Right renal cortex interstitium (tissue), 3 donors: ENCODE measurements at places on chromosomes 2 and 18. TPM values are rescaled to one million over a fixed set of nuclear protein-coding genes. Genes with fewer than 3 reads are reported as not detected.

- DNase-seq: no peak
These were observed 1.7 kb downstream of the TMBIM1 start for GRCh38 chr2:218290316-218291261.

- DNase-seq: no peak
These were observed 31.0 kb downstream of the TGFA start for GRCh38 chr2:70522627-70523026.

DNA sequence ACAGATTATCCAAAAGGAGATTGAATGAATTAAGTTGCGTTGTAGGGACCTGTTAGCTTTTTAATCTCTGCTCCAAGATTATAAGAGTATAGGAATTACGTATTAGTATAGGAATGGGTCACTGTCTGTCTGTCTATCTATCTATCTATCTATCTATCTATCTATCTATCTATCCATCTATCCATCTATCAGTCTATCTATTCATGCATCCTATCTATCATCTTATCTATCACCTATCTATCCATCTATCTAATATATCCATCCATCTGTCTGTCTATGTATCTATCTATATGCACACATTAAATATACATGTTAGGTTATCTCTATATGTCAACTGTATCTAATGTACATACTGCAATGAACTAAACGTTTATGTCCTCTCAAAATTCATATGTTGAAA is 255.8 kb downstream of the LPIN1 start:
- no peak for DNase-seq

Gene ACP1
- polyA plus RNA-seq: 143 TPM

DNA sequence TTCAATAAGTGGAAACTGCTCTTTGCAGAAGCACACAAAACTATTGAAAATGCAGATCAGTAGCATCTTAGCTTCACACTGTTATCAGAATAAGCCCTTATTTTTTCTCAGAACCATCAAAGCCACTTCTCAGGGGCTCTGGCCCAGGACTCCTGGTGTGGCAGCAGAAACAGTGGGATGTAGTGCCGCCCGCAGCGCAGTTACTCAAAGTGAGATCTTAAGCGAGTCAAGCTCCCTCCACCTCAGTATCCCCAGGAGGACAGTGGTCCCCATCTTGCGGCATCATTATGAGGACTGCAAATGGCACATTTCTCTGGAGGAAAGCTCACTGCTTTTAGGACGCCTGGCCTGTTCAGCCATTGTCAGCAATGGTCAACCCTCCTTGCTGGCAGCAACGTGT is 60.0 kb downstream of the MBP start:
- no peak for DNase-seq

- no peak for DNase-seq
These were observed 318.0 kb downstream of the ZEB2 start for GRCh38 chr2:144201868-144202468.

Gene METAP1D
- polyA plus RNA-seq: 11.9 TPM

DNA sequence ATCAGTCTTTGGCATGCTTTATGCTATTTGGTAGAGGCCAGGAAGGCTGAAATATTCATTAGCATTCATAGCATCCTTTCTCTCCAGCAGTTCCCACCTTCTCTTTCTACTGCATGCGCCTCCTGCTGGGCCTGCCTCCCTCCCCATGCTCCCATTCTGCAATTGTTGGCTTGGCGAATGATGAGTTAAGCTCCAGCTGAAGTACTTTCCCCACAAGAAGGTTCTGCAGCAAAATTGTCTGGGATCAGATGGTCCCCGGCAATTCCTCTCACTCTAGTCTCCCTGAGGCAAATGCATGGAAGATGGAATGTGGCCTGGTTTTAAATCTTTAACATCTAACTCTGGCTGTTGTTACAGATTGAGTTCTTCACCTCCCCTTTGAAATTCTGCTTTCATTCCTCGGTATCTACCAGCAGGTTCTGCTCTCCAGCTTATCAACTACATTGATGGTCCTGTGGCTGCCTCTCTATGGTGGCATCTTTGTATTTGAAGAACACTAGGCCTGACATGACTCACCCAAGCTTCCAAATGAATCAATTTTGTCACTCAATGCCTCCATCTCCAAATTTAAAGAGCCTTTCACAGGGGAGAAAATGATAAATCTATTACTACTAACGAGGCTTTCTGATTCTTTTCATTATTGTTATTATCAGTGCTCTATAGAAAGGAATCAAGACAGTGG is 55.9 kb downstream of the KCTD18 start:
- no peak for DNase-seq

GRCh38 chr2:102099536-102100298 is 42.8 kb upstream of the IL1R1 start:
- no peak for DNase-seq

DNA sequence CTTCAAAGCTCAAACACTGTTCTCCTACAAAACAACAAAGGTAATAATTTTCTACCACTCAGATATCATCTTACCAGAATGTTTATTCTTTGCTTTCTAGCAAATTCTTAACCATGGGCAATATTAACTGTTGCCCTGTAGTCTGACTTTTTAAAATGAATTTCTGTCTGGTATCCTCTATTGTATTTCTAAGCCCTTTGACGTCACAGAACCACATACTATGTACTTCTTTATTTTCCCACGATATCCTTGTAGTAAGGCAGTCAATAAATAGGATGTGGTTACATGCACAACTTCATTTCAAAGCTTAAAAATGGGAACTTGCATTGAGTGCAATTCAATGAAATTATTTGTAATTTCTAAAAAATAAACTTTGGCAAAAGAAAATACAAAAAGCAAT is 58.7 kb downstream of the THADA start:
- no peak for DNase-seq

Gene SGPP2
- 16.0 TPM for polyA plus RNA-seq

- DNase-seq: no peak
These were observed 16.5 kb upstream of the NRP2 start for GRCh38 chr2:205665791-205666190.

Gene CNRIP1
- 23.8 TPM for polyA plus RNA-seq

GRCh38 chr2:164891460-164891859 is 49.8 kb upstream of the COBLL1 start:
- no peak for DNase-seq

Gene GBX2
- 0.41 TPM for polyA plus RNA-seq
